ENCODE measurements at places on chromosomes 16 and 17.

GRCh38 chr16:4093495-4094126, 22.6 kb downstream of the ADCY9 start:
- DNase-seq: no peak

DNA sequence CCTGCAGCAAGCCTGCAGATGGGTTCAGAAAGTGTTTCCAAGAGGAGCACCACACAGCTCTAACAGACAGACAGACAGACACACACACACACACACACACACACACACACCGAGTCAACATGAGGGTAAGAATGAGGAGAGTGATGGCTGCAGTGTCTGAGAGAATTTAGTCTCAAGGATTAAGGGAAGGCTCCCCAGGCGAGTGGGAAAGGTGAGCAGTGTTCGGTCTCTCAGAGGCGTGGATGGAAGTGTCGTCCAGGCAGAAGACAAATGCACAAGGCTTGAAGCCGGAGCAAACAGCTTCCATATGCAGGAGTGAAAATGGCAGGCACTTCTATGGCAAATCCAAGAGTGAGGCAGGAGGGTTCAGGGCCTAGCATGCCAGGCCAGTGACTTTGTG, 770.1 kb downstream of the KCNJ18 start:
- DNase-seq: no peak

DNA sequence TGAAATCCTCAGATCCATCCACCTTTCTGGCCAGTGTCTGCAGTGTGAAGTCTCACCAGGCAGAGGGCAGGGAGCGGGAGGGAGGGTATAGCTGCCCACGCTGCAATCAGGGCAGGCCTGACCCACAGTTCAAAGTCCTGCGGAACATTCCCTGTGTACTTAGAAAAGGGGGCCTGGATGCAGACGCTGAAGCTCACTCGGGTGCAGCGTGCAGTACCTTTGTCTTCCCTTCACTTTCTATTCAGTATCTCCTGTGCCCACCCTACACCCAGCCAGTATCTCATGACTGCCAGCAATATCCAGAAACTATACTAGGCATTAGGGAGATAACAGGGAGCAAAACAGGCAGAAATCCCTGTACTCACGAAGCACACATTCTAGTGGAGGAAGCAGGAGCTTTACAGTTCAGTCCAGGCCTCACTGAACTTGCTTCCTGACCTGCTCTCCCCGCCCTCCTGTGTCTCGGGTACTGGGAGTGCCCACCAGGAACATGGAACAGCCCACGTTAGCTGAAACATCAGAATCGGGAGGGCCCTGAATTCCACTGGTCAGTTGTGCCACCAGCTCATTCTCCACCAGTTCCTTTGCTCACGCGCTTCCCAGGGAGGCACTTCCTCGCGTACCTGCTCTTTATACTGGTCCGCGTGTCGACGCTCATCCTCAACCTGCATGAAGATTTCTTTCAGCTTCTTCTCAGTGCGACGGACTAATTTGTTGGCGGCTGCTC, 42.2 kb downstream of the NDEL1 start:
- no peak for DNase-seq

GRCh38 chr17:47252209-47252608, 1.4 kb upstream of the ITGB3 start:
- DNase-seq: no peak

GRCh38 chr16:54418903-54419302, 132.3 kb upstream of the IRX3 start:
- no peak for DNase-seq

DNA sequence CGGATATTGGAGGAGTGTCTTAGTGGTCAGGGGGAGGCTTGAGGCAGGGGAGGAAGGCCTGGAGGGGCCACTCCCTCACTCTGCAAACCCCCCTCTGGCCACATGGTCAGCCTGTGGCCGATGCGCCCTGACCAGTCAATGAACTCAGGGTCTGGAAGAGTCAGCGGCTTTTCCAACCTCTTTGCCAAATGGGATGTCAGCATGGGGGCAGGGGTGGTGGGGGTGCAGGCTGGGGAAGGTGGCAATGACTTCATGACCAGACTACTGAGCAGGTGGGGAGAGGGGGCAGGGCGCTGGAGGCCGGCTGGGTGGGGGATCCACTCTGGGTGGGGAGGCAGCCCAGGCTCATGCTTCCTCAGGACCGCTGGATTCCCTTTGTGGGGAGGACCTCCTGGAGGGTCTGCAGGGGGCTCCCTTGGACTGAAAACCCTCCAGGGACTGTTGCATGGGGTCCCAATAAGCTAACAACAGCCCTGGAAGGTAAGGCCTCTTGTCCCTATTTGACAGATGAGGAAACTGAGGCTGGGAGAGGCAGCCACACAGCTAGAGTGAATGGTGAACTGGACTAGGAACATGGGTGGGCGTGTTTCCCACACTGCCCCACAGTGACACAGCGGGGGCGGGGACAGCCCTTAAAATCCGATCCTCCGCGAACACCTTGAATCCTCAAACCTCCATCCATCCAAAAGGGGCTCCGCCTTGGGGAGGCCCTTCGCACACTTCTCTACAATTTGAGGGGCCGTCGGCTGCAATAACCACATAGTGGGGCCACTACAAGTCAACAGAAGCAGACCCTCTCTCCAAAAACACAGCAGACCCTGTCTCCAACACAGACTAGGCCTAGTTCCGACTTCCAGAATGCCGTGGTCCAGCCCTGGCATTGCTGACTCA, 81.0 kb upstream of the TOB1 start:
- DNase-seq: no peak

- DNase-seq: no peak
Measured at GRCh38 chr17:46976626-46977270, 2.3 kb downstream of the RPRML start.

GRCh38 chr16:14965328-14965727, 9.5 kb upstream of the PDXDC1 start:
- no peak for DNase-seq

DNA sequence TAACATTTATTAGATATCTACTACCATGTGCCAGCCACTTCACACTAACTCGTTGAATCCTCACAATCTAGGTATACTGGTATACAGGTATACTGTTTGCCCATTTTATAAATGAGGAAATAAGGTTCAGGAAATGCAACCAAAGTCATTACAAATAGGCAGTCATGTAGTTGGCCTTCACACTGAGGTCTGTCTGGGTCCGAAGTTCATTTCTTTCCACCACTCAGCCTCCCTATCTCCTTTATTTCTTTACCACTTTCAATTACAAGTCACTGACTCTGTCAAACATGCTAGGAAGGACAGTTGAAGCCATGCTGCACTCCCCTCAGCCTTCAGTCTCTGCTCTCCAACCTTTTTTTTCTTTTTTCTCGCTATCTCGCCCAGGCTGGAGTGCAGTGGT, 20.7 kb upstream of the SIAH1 start:
- DNase-seq: no peak

DNA sequence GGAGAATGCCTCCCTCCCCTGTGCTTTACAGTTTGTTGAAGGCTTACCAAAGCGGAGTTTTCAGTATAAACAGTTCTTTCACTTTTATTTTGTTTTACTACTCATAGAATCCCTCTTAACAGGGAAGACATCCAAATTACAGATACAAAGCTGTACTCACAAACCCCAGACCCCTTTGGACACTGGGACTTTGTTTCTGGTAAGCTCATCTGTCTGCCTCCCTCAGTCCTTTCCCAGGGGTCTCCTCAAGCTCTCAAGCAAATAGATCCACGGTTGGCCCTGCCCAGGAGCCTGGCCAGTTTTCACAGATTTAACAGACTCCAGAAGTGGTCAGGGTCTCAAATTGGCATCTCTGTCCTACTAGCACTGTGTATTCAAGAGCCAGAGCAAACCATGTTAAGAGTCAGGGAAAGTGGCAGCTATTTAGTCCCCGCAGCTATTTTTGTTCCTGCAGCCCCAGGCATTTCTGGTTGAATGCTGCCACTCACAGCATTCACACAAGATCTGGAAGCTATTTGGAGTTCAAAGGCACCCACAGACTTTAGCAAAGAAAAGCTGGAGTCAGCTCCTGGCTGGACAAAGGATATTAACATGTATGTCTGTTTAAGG, 54.2 kb downstream of the TMEM100 start:
- no peak for DNase-seq

DNA sequence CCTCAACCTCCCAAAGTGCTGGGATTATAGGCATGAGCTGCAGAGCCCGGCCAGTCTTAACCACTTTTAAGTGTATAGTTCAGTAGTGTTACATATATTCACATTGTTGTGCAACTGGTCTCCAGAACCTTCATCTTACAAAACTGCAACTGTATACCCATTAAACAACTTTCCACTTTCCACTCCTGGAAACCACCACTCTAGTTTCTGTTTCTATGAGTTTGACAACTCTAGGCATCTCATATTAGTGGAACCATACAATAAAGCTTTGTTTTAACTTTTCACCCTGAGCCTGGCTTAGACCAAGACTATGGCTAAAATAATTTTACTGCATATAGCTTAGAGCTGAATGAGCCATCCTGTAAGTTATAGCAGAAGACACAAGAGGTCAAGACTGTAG, 108.0 kb upstream of the GOT2 start:
- no peak for DNase-seq

- no peak for DNase-seq
Measured at GRCh38 chr16:55687802-55688201, 32.0 kb downstream of the SLC6A2 start.

GRCh38 chr17:78340183-78340955, 19.5 kb downstream of the SOCS3 start:
- DNase-seq: no peak

GRCh38 chr16:48619979-48620378, 10.0 kb upstream of the N4BP1 start:
- DNase-seq: no peak
